ENCODE measurements at places on chromosomes 7 and 10.

GRCh38 chr7:133155146-133155545 is 73.3 kb upstream of the CHCHD3 start:
- DNase-seq = no peak

GRCh38 chr7:44466300-44467216 is 23.9 kb downstream of the NUDCD3 start:
- DNase-seq = no peak

DNA sequence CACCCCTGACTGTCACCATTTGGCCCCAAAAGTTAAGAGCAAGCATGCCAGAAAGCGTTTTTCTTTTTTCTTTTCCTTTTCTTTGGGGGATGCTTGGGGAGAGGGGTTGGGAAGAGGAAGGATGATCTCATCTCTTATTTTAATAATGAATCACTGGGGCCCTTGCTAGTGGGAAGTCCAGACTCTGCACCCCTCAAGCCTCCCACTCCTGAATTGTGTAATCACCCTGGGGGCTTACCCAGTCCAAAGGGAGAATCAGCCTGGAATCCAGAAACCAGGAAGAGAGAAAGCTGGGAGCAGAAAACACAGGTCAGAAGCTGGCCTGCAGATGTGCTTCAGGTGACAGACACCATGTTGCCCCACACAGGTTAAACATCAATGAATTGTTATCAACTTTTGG is 14.7 kb upstream of the HABP2 start:
- no peak for DNase-seq

GRCh38 chr7:115007751-115008150 is 85.9 kb downstream of the MDFIC start:
- DNase-seq = no peak

GRCh38 chr7:154440651-154441050 is 388.5 kb downstream of the DPP6 start:
- no peak for DNase-seq

- DNase-seq = no peak
Measured at GRCh38 chr10:95748349-95748748, 7.6 kb upstream of the ENTPD1 start.

GRCh38 chr7:127913686-127914085 is 117.6 kb downstream of the LRRC4 start:
- DNase-seq = no peak

- no peak for DNase-seq
Measured at GRCh38 chr7:28002638-28003037, 178.0 kb downstream of the JAZF1 start.

GRCh38 chr7:90645784-90646183 is 49.7 kb downstream of the CDK14 start:
- DNase-seq = no peak

DNA sequence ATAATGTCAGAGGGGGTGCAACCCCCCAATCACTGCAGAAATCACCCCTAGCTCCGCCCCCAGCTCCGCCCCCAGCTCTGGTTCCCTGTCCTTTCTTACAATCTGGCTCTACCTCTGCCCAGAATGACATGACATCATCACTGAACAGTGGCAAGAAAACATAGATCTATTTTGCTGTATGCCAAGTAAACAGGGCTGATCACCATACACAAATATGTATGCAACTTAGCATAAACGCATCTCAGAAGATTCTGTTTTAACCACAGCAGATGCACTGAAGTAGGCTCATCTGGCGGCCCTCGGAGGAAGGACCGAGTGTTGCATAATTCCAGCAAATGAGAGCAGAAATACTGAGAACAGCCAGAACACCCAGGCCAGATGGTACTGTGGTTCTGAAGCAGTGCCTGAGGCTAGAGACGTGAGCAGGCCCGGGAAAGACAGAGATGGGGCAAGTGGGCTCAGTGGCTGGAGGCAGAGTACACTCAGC is 293.3 kb upstream of the KLF14 start:
- DNase-seq = peak; percentile 51

GRCh38 chr10:12381536-12382156 is 32.3 kb downstream of the CAMK1D start:
- no peak for DNase-seq

- no peak for DNase-seq
Measured at GRCh38 chr7:101537935-101538595, 91.0 kb downstream of the MYL10 start.

DNA sequence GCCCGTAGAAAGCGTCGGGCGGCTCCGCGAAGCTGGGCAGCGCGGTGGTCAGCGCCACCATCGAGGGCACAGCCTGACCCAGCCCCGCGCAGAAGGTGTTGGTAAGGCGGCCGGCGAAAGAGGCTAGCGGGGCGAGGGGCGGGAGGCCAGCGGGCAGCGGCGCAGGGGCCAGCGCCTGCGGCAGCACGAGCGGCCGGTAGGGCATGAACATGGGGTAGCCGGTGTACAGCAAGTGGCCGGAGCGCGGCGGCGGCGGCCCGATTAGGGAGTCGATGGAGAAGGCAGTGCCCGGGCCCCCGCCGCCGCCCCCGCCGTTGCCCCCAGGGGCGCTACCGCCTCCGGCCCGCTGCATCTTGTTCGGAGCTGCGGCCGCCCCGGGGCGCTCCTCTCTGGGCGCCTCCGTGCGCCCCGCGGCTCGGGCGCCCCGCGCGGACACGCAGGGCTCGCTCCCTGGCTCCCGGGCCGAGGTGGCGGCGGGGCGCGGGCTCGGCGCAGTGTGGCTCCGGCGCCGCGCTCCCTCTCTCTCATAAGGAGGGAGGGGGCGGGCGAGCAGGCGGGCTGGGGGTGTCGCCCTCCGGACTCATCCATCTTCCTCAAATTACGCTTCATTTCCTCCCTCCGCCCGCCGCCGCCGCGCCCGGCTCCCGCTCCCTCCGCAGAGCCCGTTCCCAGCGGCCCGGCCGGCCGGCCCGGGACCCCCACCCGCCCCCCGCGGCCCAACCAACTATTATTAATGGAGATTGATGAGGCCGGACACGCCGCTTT is at the start of gene GBX1:
GBX1 (minus strand) TSS at position 498 of the 765 bp plus-strand sequence; CDS start at position 352, 146 bp downstream.
- no peak for DNase-seq

- no peak for DNase-seq
Measured at GRCh38 chr7:894164-894867, 18.0 kb downstream of the GET4 start.

GRCh38 chr7:26580064-26580591 is 284.3 kb downstream of the SKAP2 start:
- DNase-seq = no peak

- DNase-seq = no peak
Measured at GRCh38 chr7:155257482-155258225, 40.0 kb upstream of the INSIG1 start.

- DNase-seq = no peak
Measured at GRCh38 chr10:119330342-119330741, 123.0 kb downstream of the GRK5 start.

GRCh38 chr7:17150018-17150417 is 148.4 kb upstream of the AHR start:
- DNase-seq = no peak

GRCh38 chr7:4692055-4692454 is 10.0 kb downstream of the FOXK1 start:
- DNase-seq = no peak

DNA sequence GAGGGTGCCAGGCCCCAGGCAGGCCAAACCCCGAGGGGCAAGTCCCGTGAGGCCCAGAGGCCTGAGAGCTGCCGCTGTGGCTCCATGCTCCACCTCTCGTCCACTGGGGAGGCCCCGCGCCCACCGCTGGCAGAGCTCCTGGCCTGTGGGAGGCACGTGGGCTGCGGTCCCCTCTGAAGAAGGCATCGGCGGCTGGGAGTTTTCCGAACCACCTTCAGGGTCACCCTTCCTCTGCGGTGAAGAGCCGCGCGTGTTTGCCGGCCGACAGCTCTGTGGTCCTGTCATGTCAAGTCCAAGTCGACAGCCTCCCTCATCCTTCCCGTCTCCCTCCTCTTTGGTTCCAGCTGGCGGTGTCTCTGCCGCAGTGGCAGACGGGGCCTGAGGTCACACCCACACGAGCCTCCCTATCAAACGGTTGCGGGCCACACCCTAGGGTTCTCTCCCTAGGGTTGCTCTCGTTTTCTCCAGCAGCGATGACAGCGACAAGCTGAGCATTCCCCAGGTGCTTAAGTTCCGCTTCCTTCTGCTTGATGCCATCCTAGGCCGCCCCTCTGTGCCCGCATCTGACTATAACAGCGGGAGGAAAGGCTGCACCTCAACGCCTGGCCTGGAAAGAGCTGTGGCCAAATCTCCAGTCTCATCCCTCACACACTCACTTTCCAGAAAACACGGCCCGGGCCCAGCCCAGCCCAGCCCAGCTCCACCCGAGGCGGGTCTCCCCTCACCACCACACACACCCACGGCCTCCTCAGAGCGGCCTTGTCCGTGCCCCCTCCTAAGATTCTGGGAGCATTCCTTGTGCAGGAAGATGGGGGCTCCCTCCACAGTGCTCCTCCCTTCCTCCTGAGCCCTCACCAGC is 185.0 kb downstream of the ELFN1 start:
- DNase-seq = no peak
